ENCODE measurements at places on chromosomes 13 and 19.

DNA sequence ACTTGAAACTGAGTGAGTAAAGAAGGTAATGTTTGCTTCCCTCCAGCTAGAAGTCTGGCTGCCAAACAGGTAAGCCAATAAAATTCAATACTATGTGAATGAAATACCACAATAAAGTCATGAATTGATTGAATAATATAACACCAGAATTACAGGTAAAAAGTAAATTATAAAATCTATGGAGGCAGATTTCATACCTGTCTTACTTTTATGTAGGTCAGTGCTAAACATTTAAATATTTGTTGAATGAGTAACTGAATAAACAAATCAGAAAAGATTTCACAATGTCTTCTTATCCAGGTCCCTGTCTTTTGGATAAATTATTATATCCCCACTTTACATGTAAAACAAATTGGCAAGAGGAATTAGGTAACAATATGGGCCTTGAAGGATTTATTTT is 62.7 kb downstream of the MICU2 start:
- no peak for DNase-seq

DNA sequence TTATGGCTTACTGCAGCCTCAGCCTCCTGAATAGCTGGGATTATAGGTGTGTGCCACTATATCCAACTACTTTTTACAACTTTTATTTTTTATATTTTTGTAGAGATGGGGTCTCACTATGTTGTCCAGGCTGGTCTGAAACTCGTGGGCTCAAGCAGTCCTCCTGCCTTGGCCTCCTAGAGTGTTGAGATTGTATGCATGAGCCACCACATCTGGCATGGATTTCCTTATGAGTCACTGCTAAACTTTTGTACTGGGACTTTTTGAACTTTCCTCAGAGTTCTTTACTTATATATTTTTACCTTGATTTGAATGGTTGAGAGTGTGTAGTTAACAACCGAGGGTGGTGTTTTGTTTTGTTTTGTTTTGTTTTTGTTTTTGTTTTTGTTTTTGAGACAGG is 33.4 kb downstream of the DNAJC3 start:
- no peak for DNase-seq

DNA sequence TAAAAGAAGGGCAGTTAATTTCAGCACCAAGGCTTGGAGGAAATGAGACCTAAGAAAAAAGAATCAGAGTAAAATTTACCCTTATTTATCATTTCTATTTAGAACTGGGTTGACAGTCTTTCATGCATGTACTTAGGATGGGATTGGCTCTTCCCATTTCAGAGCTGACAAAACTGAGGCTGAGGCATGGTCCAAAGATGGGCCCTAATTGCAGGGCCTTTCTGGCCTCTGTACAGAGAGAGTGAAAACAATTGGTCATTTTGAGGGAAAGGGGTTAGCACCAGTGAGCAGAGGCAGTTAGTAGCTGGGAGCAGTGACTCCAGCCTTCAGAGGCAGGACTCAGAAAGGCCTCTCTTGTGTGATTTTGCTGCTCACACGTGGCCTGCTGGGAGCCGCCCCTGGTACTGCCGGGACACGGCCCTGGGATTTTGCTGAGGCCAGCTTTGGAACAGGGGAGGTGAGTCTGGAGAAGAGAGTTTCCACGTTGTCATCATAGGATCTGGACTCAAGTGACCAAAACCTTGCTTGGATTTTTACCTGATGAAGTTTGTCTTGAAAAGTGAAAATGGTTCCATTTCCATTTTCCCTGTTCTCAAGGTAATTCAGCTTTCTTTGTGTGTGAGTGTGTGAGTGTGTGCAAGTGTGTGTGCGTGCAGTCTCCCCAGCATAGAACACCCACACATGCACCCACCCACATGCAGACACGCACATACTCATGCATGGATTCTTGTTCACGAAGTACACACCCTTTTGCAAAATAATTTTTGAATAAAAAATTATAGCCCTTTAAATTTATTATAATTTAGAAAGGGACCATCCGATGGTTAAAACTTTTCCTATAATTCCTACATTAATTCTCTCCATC is at the start of gene ZNF536:
ZNF536 (plus strand) TSS at position 425 of the 865 bp plus-strand sequence. CDS start 71,179 bp downstream, outside the sequence.
- no peak for DNase-seq

GRCh38 chr13:49731766-49732165 is 40.5 kb upstream of the EBPL start:
- DNase-seq = no peak

- no peak for DNase-seq
Measured at GRCh38 chr19:23587546-23587945, 99.5 kb downstream of the ZNF675 start.

- DNase-seq = no peak
Measured at GRCh38 chr19:43682824-43683661, 13.1 kb upstream of the PLAUR start.

DNA sequence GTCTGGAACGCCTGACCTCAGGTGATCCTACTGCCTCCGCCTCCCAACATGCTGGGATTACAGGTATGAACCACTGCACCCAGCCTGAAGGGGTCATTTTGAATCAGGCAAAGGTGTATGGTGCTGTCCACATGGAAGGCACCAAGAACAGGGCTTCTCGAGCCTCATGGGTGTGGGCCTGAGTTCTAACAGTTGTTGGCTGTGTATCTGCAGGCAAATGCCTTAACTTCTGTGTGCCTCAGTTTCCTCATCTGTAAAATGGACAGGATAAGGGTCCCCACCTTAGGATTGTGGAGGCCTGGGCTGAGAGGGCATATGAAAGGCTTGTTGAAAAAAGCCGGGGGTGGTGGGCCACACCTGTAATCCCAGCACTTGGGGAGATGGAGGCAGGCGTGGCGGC is 9.2 kb downstream of the AP1M2 start:
- DNase-seq = no peak

DNA sequence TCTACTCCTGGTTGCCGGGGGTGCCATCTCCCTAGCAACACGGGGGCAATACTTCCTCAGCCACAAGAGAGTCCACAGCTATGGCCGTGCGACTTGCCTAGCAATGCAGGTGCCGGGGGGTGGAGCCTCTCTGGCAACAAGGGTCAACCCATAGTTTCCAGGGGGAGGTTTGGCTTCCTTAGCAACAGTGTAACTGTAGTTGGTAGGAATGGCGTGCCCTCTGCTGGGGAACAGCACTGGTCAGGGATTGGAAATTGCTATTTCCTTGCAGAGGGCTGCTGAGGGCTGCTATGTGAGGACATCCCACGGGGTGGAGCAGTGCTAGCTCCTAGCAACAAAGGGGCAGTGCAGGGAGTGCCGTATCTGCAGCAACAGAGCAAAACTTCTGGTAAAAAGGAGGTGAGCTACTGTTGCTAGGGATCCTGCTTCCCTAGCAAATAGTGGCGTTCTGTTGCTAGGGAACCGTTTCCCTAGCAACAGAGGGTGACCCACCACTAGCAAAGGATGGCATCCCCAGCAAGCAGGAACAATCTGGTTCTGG is 7.0 kb upstream of the TMC4 start:
- peak; percentile 31 for DNase-seq
